ENCODE measurements at places on chromosomes 7 and 10.
A peak's percentile ranks its signal among the peaks of the same experiment; 100 is the strongest.

DNA sequence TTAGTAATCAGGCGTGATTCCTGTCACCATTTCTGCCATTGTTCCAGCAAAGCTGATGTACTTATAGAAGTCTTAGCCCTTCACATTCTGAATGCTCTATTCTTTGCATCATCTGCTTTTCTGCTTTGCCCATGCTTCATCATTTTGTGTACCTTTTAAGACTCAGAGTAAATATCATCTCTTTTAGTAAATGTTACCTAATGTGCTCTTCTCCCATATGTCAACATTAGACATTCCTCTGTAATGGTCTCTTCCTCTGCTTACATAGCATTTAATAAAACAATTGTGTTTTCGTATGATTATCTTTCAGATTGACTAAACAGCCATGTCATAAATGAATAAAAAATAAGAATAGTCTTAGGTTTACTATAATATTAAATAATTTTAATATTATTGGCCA, 719.6 kb upstream of the GRM3 start:
- no peak for DNase-seq

- DNase-seq = peak; percentile 59
Measured at GRCh38 chr10:71766717-71767419, 6.5 kb downstream of the VSIR start.

DNA sequence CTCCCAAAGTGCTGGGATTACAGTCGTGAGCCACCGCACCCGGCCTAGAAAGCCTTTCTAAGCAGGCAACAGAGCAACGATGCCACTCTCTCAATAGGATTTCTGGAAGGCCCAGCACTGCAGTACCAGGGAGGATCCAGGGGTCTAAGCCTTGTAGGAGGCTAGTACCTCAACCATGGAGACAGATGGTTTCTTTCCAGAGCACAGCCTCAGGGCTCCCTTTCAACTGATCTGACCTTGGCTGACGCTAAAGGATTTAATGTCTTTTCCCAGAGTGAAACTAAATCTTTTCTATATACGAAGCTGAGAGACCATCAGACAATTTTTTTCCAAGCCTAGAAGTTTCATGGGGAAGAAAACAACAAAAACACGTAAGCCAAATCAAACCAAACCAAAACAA, 78.0 kb downstream of the WDR11 start:
- no peak for DNase-seq

- DNase-seq = no peak
Measured at GRCh38 chr7:92034116-92034515, 93.5 kb downstream of the AKAP9 start.

DNA sequence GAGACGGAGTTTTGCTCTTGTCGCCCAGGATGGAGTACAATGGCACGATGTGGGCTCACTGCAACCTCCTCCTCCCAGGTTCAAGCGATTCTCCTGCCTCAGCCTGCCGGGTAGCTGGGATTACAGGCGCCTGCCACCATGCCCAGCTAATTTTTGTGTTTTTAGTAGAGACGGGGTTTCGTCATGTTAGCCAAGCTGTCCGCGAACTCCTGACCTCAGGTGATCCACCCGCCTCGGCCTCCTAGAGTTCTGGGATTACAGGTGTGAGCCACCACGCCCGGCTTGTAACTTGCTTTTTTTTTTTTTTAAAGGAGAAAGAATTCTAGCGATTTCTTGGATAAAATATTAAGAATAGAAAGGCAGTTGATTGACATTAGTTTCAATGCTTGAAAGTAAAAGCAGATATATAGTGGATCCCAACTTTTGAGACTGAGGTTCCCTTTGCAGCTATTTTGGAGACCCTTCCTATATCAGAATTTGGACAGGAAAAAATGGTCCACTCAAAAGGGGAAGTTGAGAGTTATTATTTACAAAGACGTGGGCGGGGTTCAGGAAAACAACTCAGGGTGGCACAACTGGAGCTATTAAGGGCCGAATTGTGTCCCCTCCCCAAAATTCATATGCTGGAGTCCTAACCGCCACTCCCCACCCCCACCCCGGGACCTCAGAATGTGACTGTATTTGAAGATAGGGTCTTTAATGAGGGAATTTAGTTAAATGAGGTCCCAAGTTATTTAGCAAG, 1.3 kb upstream of the ERCC6 start:
- DNase-seq = no peak

GRCh38 chr10:17665747-17666146, 21.8 kb downstream of the STAM start:
- no peak for DNase-seq

DNA sequence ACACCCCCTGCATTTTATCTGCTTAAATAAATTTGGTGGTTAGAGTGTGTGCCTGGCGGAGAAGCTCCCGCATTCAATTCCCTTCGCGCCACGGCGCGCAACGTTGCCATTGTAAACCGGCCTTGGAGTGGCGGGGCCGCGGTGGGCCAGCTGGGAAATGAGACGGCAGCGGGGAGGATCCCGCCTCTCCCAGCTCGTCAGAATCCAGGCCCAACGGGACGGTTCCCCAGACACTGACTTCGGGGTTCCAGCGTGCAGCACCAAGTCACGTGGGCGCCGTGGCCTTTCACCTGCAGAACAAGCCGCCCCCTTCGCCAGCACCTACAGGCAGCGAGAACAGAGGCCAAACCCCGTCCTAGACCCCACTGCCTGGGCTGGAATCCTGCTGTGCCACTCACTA, 103.4 kb downstream of the GRID1 start:
- DNase-seq = peak; percentile 87

GRCh38 chr7:120718361-120718760, 139.6 kb downstream of the TSPAN12 start:
- no peak for DNase-seq

DNA sequence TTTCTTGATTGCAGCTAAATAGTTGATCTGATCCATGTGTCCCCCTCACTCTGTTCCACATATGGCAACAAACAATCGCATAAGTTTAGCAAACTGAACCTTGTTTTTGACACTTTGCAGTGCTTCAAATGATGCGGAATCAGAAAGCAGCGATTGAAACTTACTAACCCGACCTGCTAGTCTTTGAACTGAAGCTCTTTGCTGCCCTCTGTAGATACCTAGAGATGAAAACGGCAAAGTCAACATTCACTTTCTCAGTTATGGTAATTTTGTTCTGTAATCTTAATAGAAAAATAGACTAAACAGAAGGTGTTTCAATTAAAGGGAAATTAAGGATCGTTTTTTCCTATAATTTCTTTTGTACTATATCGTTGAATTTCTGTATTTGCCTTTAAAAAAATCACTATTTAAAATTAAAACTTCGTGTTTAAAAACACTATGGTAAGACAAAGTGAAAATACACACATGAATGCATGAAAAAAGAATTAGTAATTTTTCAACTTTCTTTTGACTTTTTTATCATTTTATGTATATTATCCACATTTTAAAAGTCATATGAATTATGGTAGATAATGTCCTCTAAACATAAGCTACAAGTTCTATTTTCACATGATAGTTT, 276.5 kb downstream of the MAGI2 start:
- DNase-seq = no peak

DNA sequence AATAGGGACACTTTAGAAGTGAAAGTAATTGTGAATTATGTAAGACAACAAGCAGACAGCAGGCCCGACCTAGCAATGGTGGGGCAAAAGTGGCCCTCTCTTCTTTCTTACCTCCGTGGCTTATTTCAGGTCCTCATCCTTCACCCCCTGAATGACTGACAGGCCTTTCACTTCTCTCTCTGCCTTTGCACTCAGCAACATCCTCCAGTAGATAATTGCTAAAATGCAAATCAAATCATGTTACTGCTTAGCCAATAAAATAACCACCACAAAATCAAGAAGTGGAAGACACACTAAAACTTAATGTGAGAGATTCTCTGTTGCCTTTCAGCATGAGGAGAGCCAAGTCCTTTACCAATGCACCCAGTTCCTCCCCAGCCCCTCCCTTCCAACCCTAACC, 274.6 kb upstream of the ZNF32 start:
- no peak for DNase-seq

DNA sequence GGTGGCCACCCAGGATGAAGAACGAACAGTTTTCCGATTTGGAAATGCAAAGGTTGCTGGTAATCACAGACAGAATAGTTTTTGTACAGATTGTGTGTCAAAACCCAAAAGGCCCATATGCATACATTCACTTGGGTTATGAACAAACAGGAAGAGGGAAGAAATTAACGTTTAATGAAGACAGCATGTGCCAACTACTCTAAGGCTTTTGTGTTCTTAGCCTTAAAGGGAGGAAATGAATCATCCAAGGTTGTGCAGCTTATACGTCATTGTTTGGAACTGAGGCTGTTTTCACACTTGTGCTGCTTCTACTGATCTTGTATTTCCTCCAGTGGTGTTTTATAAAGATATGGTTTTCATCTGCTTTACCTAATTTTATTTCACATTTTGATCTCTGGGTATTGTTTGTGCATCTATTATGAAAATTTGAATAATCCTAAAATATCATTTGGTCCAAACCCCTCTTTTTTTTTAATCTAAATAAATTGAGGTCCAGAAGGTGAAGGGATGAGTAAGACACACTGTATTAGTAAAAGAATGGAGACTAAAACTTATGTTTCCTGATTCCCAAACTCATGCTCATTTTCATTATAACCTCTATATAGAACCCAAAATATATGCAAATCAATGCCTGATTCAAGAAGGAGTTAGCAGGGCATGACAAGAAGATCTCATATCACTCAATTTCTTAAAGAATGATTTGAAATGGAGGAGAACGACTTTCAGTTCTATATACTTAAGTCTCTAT, 373.1 kb downstream of the THSD7A start:
- DNase-seq = no peak

GRCh38 chr7:105250706-105251105, 138.0 kb downstream of the SRPK2 start:
- no peak for DNase-seq

GRCh38 chr10:27998178-27998953, 513 bp downstream of the ODAD2 start:
- DNase-seq = no peak

GRCh38 chr7:29975561-29975960, 14.0 kb downstream of the SCRN1 start:
- no peak for DNase-seq

Data from chondrocyte (in vitro differentiated cells).